Muscle of leg (tissue), 16 donors: ENCODE measurements at places on chromosomes 2 and 18. TPM values are rescaled to one million over a fixed set of nuclear protein-coding genes. Genes with fewer than 3 reads are reported as not detected.

Gene SERPINB12
- 0.62 TPM for total RNA-seq

Gene TWIST2
- 13.6 TPM for total RNA-seq

Gene KLHL14
- 0.49 TPM for total RNA-seq

Gene HYCC2
- total RNA-seq: 7.8 TPM

Gene GRB14
- total RNA-seq: 2.9 TPM

Gene PCARE
- 0.09 TPM for total RNA-seq

Gene ARHGAP28
- total RNA-seq: 26.1 TPM

Gene UGGT1
- total RNA-seq: 28.8 TPM

Gene VSNL1
- total RNA-seq: 2.3 TPM

Gene COA5
- total RNA-seq: 43.5 TPM

DNA sequence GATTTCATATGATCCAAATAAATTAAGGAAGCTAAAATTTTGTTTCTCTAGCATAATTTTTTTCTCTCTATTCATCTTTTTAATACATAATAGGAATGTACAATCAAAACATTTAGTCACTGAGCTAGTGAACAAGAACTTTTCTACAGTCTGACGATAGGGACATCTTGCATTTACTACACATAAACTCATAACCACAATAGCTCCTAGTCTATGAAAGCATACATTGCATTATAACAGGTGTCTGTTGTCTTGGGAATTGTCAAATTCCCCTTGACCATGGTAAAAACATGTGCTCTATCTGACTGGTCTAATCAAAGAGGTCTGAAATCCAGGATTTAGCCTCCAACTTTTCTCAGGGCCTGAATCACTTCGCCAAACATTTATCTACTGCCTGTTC is 144.8 kb downstream of the FAM124B start:
- DNase-seq: no peak

DNA sequence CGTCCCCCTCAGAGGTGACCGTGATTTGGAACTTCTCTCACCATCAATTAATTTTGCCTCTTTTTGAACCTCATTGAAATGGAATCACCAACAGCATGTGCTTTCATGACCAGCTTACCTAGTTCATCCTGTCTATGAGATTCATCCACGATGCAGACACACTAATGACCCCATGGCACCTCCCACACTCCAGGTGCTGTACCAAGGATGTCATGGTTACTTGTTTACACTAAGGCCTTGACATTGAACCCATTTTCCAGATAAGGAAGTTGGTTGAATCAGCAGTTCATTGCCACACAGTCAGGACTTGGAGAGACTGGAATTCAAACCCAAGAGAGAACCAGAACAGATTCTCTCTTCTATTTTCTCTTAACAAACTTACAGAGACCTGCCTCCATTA is 139.0 kb downstream of the ZFP36L2 start:
- DNase-seq: peak; percentile 13

DNA sequence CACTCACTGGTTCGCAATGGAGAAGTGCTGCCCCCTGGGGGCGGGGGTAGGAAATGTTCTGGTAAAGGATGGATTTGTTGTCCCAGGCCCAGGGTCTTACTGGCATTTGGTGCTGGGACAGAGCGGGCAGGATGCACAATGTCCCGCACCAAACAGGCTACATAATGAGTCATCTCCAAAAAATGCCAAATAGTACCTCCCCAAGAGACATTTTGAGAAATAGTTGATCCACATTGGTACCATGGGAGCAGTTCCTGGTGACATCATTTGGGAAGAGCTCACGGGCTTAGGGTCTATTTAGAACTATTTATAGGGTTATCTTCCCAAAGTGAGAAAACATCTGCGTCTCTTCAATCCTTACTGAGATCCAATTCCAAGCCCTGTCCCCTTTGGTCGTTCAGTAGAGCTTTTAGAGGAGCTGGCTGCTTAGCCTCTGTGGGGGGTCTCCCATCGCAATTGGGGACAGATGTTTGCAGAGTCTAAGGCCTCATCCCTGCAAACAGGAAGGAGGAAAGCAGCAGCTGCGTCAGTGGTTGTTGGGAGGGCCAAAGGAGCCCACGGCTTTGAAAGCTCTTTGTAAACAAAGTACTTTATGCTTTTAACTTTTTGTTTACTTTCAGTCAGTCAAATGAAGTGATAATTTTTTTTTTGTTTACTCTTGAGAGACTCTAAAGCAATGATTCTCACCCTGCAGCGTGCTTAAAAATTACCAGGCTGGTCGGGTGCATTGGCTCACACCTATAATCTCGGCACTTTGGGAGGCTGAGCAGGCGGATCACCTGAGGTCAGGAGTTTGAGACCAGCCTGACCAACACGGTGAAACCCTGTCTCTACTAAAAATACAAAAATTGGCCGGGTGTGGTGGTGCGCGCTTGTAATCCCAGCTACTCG is 49.3 kb downstream of the GREB1 start:
- peak; percentile 96 for DNase-seq

DNA sequence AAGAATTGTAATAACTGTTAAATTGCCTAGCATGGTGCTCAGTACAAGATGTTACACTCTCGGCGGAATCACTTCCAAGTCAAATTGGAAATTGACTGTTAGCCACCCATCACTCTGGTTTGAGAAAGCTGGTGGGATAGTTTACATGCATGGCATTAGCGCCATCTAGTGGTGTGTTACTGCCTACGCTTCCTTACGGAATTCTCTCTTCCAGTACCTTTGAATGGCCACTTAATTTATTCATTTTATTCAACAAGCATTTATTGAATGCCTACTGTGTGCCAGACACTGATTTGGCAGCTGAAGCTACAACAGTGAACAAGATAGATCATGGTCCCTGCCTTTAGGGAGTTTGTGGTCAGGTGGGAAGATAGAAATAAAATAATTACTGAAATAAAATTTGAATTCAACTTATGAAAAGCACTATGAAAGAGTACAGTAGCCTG is 171.2 kb downstream of the TMEM247 start:
- peak; percentile 88 for DNase-seq

- no peak for DNase-seq
Measured at GRCh38 chr18:406677-407076, 93.8 kb downstream of the COLEC12 start.

DNA sequence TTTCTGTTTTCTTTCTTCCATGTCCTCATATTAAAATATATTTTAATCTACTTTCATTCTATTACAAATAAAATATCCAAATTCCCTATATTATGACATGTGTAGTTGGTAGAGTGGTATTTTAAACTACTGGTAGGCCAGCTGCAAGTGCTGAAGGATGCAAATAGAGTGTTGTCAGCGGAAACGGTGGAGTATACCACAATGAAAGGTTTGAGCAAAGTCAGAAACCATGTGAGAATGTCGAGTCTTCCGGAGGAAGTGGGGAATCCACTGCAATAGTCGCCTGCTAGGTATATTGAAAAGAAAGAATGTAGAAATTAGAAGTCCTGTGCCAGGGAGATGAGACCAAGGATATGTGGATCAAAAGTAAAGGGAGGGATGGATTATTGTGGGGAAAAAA is 373.9 kb downstream of the DSEL start:
- DNase-seq: no peak

DNA sequence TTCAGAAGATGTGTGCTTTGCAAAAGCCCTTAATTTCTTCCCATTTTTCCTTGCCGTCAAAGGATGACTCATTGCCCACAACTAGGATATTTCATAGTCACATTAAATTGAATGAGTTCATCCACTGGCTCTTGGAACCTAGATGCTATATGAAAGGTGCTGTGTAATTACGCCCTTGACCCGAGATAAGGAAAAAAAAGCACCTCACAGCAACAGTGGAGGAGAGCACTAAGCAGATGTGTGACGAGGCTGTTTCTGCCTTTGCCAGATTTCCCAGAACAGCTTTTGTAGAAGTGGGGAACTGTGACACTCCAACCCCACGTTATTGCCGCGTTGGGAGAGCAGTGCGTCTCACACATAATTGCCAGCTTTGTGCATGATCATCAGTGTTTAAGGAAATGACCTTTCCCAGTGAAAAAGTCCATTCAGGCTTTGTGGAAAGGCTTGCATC is 33.3 kb upstream of the TMEM87B start:
- DNase-seq: peak; percentile 6

- DNase-seq: no peak
Measured at GRCh38 chr2:38296197-38296780, 80.8 kb downstream of the ATL2 start.

DNA sequence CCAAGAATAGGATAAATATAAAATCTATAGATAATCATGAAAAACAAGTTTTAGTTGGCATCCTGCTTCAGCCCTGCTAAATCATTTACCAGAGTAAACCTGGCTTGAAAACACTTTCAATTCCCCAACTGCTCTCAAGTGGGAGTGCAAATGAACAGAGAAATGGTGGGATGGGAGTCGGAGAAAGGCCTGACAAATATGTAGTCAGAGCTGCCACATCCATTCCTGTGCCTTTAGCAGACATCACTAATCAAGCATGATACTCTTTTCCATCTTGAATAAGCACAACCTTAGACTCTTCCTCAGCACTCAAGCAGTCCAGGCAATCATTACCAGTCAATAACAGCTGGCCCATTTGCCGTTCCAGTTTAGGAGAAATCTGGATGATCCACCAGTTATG is 101.3 kb downstream of the ANKRD44 start:
- DNase-seq: no peak

- DNase-seq: peak; percentile 17
Measured at GRCh38 chr18:35377875-35378573, 887 bp upstream of the ZNF396 start.

DNA sequence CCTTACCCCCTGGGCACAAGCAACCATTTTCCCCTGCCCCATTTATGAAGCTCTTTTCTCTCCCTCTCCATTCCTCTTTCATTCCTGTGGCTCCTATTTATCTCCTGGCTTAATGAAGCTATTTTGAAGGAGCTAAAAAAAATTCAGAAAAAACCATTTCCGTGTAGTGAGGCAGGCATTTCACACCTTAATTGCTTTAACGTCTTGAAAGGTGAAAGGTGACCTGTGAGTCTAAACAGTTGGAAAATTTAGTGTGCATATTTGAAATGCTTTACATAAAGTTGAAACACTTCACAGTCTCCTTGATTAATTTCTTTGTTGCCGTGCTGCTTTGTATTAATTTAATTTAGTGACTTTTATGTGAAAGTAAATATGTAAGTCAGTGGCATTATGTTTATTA is 83.6 kb downstream of the LTBP1 start:
- no peak for DNase-seq

GRCh38 chr2:30964334-30965005 is 157.2 kb upstream of the CAPN13 start:
- DNase-seq: no peak
